ENCODE measurements at places on chromosomes 11 and 22.

- DNase-seq = no peak
These were observed 454.6 kb downstream of the MIAT start for GRCh38 chr22:27111796-27112672.

DNA sequence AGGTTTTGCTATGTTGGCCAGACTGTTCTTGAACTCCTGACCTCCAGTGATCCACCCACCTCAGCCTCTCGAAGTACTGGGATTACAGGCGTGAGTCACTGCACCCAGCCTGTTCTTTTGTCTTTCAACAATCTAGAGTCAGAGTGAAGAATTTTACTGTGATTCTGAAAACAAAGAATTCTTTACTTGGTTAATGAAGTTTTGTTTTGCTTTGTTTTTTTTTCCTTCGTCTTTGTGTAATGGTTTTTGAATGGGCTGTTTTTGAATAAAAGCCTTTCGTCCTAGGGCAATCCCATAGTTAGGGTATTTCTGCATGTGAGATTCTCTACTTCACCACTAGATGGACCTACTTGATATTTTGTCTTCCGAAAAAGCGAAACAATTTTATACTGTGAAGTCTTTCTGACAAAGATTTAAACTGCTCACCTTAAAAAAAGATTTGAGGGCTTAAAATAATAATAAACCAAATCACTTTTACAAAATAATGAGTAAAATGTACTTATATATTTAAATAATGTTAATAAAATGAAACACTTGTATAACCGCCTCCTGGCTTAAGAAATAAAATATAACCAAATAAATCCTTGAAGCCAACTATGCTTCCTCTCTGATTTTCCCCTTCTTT lies 43.4 kb upstream of the SC5D start:
- no peak for DNase-seq

- DNase-seq = no peak
These were observed 2.0 kb downstream of the PCSK7 start for GRCh38 chr11:117229931-117230285.

GRCh38 chr22:46578251-46578823 lies 40.9 kb upstream of the CELSR1 start:
- DNase-seq = no peak

DNA sequence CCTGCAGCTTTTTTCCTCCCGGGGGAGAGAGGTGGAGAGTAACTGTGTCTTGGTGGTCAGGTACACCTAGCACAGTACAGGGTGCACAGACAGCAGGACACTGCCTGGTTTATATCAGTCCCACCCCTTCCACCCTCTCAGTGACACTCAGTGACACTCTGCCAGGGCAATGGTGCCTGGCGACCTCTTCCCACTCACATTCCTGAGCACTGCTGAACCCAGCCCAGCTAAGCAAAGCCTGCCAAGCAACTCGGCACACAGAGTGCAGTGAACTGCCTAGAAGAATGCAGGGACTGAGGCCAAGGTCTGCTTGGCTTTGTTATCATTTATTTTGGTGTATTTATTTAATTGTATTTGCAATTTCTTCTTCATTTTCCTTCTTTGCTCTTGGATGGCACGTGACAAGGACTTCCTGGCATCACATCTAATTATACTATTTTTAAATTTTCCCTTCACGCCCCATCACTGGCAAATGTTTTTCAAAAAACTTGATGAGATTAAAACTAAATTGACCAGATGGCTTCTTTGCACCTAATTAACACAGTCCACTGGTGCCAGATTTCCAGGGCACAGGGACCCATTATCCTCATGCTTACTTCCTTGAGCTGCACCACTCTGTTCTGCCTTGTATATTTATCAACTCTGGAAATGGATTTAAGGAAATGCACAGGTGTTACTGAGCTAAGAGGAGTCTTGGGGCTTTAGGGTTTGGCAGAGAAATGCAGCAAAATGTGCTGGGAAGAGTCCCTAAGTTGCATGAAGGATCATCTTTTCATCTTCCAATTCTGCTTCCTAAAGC lies 205.6 kb downstream of the ADAMTS15 start:
- no peak for DNase-seq

GRCh38 chr11:16418428-16419097 lies 62.2 kb upstream of the SOX6 start:
- DNase-seq = no peak

GRCh38 chr11:36161572-36161971 lies 127.7 kb downstream of the COMMD9 start:
- DNase-seq = no peak

DNA sequence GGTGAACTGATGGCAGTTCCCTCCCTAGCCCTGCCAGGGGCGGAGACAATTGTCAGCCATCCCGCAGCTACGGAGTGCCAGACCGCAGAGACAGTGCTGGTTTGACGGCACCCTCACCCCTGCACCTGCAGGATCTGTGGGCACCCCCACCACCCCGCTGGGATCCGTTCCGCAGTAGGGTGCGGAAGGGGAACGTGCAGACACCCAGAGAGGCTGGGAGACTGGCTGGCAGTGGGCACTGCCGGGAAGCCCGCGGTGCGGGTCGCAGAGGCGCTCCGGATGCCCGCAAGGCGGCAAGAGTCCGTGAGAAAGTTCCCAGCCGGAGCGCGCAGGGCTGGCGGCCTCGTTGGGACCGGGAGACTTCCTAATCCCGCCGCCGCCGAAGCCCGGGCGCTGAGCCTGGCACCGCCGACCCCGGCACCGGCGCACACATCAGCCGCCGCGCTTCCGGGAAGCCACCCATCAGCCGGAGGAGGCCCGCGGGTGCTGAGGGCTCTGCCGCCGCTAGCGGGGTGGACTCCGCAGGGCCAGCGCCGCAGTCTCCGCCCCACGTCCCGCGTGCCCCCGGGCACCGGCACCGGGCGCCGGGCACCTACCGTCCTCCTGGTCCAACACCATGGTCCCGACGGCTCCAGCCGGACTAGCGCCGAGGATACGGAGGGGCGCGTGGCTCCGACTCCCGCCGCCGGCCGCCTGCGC lies 4.3 kb upstream of the LMO1 start:
- DNase-seq = peak; percentile 24

DNA sequence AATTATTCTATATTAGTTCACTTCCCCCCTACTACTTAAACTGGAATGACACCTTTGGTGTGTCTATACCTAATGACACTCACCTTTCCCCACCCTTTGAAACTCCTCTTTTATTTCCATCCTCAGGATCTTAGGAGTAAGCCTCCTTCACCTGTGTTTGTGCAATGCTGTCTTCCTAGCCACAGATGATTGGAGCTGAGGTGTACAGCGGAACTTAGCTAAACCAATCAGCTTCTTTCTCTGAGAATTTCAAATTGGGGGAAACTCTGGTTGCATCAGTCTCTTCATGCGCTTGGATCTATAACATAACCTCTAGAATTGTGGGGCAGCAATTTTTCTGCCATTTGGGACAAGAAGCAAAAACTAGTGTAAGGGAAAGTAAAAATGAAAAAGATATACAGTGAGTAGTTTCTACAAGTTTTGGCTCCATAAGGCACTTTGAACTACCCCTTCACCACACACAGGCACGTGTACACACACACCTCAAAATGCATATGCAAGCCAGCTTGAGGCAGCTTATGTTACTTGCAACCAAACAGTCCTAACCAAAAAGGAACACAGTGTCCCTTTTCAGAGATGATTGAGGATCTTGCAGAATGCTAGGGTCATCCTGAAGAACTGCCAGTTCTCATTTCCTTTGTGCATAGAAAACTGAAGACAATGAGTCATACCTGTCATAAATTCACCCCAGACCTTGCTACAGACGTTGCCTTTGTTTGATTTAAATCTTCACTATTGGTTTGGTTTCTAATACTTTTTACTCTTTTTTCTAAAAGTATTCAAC lies 36.0 kb upstream of the LDLRAD3 start:
- no peak for DNase-seq

DNA sequence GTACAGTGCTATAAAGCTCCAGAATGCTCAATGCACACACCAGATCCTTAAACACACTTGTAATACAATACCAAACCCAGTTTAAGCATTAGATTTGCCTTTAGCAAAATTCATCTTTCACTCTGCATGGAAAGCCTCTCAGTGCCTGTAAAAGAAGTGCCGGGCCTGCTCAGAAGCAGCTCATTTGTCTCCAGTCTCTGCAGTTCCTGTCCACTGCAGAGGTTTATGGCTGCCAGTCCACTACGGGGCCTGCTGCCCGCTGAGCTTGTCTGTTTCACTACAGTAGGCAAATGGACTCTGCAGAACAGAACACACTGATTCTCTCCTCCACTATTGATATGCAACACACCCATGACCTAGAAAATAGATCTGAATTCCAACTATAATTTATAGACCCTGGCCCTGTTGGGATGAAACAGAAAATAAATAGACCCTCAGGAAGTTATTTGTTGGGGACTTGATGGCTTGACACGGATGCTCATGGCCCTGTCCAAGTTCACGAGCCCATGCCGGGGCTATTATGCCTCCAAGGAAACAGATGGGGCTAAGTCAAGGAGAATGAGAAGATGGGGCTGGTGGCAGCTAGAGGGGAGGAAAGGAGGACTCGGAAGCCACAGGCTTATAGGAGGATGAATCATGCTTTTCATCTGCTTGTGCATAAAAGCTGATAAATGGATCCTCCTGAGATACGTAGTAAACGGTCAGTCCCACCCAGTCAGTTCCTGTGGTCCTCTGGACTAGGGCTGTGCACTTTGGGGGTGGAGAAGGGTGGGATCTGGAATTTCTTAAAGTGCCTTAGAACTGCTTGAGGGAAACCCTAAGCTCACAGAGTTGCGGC lies 416.8 kb upstream of the TENM4 start:
- no peak for DNase-seq

DNA sequence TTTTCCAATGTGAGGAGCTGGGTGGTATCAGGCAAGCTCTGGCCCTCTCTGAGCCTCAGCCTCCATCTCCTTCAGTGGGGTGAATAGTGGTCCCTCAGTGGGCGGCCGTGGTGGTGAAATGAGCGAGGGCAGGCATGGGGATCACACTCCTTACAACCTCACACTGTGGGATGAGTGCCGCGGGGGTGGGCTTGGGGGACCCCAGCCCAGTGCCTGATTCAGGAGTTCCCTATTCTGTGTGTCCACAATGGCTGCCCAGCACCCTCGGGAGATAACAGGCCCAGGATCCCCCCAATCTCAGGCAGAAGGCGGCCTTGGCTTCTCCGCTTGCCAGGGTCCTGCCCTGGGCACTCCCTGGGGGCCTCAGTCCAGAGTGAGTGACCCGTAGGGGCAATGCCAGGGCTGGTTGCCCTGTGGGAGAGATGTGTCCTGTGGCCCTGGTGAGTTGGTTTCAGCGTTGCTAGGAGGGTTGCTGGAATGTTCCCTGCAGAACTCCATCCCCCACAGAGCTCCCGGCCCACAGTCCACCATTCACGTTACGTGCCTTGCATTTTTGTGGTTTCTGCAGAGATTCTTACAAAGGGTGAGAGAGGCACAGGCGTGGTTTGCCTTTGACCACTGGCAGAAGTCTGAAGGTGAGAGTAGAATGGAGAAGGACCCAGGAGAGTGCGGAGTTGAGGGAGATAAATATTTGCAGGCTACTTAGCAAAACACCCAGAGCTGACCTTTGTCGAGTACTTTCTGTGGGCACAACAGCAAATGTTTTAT lies 2.9 kb downstream of the ALDH3B1 start:
- no peak for DNase-seq

DNA sequence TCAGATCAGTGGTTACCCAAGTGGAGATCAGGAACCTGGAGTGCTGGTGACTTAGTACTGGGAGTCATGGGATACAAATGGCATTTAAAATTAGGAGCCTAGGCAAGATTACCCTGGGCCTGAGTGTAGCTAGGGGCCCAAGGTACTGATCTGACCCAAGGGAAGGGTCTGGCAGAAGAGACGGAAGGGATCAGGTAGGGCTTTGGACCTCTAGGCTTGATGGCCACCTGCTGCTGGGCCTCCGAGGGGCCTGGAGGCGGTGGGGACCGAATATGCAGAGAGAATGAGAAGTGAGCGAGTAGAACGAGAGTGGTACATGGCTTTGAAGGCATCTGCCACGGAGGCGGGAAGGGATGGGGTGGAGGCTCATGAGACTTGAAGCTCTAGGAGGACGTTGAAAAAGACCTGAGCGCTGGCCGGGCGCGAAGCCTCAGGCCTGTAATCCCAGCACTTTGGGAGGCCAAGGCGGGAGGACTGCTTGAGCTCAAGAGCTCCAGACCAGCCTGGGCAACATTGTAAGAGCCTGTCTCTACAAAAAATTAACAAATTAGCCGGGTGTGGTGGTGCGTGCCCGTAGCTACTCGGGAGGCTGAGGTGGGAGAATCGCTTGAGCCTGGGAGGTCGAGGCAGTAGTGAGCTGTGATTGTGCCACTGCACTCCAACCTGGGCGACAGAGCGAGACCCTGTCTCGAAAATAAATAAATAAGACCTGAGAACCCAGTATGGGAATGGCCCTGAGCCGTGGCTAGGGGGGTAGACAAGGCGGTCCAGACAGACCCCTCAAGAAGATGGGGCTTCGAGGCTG lies 563 bp upstream of the PPIL2 start:
- peak; percentile 24 for DNase-seq

DNA sequence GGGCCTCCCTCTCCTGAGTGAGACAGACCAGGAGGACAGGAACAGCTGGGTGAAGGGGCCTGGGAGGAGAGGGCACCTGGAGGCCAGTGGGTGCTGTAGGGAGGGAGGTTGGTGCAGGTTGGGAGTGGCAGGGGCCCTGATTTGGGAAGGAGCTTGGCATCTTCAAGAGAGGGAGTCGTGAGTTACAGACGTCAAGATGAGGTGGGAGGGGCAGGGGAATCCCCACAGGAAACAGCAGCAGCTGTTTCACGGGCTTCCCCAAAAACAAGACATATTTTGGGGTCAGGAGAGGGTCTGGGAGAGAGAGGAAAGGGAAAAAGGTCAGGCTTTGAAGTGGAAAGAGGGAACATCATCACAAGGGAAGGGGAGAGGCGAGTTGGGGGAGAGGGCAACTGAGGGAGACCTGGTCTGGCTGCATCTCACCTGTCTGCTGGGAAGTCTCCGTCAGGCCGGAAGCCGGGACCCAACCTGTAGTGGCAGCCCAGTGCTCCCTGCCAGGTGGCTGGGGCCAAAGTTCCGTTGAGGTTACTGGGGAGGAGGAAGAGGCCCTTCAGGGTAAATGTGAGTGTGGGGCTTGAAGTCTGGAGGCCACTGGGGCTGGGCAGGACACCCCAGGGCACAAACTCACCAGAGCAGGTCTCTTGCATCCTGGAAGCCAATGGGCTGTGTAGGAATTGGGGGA lies 4.4 kb downstream of the NAALADL1 start:
- no peak for DNase-seq

Measured in activated T-cell treated with anti-CD3 and anti-CD28 coated beads, Interleukin-2, amount 50 U/mL, for 48 hours (primary cell).